ENCODE measurements at places on chromosomes 5 and 9.

DNA sequence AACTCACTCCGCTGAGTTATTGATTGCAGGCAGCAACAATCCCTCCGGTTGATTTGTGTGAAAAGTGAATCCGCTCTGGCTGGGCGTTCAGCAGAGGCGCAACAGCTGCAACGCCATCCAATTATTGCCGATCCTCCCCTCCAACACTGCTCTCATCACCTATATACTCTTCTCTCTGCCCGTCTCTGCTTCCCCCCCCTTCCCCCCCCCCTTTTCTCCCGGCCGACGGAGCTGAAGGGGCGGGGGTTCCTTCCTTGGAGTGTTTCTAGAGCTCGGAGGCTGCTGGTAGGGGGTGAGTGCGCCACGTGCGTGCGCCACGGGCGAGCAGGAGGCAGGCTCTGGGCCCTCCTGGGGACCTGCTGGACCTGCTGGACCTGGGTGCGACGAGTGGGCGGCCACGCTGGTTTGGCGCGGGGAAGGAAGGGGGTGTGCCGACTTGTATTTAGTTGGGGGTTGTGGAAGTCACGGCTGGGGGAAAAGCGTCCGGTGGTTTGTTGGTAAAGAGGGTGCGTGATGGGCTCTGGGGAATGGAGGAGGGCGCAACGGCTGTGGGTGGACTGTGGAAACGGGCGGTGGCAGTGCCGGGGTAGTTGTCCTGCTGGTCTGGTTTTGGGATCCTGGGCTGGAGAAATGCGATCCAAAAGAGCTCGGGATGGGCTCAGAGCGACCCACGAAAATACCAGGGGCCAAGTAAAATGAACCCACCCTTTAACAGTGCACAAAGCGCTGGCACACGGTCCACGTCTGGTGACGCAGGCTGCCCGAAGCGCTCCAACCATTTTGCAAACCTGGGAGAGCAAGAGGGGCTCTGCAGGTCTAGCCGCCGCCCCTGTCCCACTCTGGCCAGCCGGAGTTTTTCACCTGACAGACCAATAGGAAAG lies 6.4 kb upstream of the MEF2C start:
- DNase-seq: no peak

GRCh38 chr5:1386274-1386717 lies 41.4 kb upstream of the CLPTM1L start:
- peak; percentile 42 for DNase-seq

DNA sequence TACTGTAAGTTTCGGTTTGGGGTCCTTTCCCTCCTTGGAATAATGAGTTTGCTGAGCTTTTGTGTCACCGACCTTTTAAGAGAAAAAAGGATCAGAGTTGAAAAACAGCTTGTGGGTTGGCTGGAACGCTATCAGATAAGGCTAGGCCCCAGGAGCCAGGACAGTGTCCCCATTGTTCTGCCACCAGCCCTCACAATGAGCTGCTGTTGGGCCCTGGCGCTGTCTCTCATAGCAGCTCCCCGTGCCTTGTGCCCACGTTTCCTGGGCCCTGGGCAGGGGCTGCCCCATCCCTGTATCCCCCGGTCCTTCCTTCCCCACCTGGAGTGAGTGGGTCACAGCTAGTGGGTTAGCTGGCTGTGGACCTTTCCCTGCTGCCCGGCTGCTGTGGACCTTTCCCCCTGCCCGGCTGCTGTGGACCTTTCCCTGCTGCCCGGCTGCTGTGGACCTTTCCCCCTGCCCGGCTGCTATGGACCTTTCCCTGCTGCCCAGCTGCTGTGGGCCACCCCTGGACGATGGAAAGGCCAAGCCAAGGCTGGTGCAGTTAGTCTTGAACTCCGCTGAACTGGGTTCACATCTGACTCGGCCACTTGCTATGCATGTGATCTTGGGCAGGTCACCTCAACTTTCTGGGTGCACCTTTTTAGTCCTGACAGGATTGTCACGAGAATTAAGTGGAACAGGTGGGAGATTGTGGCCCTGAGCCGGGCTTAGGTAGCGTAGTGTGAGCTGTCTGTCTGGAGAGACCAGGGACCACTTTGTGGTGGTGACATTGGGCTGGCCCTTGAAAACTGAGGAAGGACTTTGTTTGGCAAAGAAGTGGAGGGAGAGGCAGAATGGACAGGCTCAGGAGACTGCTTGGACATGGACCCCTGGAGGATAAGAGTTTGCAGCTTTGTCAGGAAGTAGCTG lies 99.5 kb downstream of the DAB2IP start:
- no peak for DNase-seq

- no peak for DNase-seq
These were observed 2.5 kb downstream of the TRIO start for GRCh38 chr5:14145435-14146334.

GRCh38 chr9:98768344-98768743 lies 28.0 kb downstream of the ANKS6 start:
- DNase-seq: no peak

GRCh38 chr9:77945798-77946197 lies 85.8 kb downstream of the GNAQ start:
- DNase-seq: no peak

- DNase-seq: peak; percentile 66
These were observed 6.3 kb downstream of the PAX5 start for GRCh38 chr9:37027582-37028419.

DNA sequence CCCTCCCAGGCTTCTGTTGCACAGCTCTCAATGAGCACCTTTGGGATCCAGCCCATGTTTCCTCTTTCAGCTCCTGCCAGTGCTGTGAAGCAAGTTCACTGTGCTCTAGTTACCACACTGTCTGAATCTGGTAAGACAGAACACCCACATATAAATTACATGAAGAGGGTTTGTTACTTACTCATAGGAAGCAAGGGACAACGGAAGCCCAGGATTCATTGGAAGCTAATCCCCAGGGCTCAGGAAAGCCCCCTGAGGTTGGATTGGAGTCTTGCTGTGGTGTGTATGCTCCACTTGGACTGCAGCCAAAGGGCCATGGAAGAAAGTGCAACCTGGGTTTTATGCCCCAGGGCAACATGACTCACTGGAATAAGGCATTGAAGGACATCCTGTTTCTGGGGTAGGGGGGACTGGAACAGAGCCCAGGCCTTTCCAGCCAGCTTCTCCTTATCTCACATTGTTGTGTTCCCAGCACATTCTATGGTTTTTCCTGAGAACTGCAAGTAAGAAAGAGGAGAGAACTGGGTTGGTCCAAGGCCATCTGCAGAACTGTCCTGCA lies 15.6 kb upstream of the CLK4 start:
- DNase-seq: no peak

DNA sequence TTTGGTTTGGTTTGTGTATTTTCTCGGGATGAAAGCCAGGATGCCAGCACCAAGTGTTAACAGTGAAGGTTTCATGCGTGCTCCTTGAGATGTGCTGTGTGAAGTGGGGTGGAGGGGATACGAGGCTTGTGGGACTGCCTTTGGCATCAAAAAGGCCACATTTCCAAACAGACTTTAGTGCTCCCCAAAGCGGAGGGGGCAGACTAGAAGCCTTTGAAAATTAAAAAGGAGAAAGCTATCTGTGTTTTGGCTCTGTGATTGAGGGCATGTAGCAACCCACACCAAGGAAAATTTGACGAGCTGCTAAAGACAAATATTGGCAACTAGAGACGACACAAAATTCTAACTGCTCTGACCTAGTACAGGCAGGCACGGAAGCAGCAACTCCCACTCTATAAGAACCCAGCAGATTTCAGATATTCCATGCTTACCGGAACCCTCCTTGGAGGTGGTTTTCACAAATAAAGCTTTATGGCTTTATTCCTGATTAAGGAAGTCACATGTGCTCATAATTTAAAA lies 154.5 kb downstream of the ARSB start:
- no peak for DNase-seq

GRCh38 chr9:74281674-74282073 lies 215.5 kb upstream of the RORB start:
- DNase-seq: no peak

DNA sequence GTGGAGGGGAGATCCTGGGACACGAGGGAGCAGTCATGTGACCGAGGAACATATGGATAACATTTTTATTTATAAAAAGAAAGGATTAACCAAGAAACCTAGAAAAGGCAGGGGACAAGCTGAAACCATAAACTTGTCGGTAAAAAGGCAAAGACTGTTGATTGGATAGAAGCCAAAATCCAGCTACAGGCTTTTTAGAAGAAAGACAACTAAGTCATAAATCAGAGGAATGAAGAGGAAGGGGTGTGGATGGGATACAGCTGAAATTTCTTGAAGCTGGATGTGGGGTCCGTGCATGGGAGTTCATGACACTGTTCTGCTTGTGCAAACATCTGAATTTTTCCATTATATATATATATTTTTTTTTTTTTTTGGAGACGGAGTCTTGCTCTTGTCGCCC lies 110.7 kb upstream of the PHYKPL start:
- no peak for DNase-seq

GRCh38 chr5:168342151-168342825 lies 50.8 kb downstream of the WWC1 start:
- DNase-seq: no peak

GRCh38 chr5:81817980-81818379 lies 67.1 kb upstream of the SSBP2 start:
- DNase-seq: no peak

DNA sequence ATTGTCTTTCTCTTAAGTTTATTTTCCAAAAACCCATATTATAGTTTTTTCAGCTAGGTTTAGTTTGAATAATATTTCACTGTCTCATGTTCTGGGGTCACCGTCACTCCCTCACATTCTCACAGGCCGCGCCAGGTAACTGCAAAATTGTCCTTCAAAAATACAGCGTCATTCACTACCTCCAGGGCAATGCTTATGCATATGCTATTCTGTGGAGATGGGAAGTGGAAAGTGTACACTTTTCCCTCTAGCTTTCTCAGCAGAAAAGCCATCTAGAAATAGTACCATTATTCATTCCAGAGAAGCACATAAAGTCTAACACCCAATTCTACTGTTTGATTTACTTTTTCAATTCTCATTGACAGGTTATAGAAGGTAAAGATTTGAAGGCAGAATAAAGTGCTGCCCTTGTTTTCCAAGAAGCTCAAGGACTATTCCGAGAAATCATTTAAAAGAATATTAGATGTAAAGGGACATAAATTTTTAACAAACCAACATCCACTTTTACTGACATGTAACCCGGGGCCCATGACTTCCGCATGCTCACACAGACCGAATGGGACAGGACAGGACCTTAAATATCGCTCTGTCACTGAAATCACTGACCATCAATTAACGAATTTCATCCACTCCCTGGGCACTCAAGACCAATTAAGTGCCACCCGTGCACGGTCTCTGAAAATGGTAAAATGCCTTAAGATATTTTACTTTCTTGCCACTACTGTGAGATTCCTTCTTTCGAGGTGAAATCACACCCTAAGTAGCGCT lies 720 bp downstream of the NUDT12 start:
- no peak for DNase-seq

DNA sequence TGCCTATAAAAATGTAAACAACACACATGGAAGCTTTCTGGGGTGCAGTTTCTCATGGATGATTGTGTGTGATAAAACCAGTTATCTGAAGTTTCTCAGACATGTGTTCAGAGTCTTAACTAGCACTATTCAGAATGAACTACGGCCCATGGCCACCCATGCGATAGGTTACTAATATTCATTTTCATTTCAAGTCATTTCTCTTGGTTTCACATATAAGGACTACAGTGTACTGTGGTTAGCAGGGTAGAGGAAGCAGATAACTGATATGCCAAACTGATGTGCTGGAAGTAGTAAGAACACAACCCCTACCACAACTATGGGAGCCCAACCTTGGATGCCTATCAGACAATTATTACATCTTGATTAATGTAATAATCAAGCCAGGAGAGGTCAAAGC lies 372.1 kb downstream of the DTWD2 start:
- DNase-seq: no peak

- DNase-seq: no peak
These were observed at the start of gene CHSY3 for GRCh38 chr5:129904102-129904666. Gene CHSY3, plus strand, starts transcription at chr5:129904465.

- DNase-seq: no peak
These were observed 2.3 kb downstream of the ADRB2 start for GRCh38 chr5:148828511-148829247.

- DNase-seq: no peak
These were observed 23.1 kb downstream of the TRIM7 start for GRCh38 chr5:181181650-181182565.

DNA sequence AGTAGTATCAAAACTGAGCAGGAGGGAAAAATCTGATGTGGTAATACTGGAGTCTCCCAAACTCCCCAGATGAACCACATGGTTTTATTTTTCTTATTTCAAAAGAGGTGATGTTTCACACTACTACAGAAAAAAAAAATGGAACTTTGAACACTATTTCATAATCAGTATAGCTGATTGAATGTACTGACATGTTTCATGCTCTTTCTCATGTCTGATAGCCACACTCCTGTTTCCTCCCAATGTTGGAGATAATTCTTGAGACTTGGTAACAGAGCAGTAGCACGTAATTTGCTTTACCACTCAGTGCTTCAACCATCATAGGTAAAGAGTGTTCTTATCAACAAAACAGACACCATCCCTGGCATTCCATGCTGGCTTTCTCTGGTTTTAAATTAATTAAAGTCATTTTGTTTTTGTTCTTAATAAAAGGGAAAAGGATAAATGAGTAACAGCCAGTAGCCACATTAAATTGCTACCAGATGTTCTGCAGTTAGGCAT lies 85.2 kb downstream of the MUSK start:
- DNase-seq: no peak

DNA sequence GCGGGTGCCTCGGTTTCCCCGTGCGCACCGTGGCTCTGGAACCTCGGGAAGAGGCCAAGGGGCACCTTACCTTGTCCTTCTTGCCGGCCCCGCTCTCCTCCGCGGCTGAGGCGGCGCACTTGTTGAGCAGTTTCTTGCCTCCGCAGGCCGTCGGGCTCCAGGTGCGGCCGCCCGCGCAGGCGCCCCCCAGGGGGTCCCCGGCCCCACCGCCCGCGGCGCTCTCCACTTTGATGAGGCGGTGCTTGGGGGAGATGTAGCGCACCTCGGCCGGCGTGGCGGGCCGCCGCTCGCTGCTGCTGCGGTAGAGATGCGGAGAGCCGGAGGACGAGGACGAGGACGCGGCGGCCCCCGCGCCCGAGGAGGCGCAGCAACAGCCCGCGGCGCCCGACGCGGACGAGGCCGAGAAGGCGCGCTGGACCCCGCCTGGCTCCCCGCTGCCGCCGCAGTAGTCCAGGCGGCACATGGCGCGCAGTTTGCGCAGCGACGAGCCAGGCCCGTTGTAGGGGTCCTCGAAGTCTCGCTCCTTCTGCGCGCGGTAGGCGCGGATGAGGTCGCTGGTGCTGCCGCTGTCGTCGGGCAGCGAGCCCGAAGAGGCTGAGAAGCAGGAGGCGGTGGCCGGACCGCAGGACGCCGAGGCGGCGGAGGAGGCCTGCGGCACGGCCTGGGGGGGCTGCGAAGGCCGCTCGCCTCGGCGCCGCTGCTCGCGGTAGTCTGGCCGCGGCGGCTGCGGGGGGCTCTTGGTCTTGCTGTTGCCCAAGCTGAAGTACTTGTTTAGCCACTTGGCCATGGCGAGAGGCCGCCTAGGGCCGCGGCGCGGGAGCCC lies 957 bp downstream of the SHB start:
- no peak for DNase-seq

- DNase-seq: no peak
These were observed 14.0 kb downstream of the GRHPR start for GRCh38 chr9:37436540-37436939.

DNA sequence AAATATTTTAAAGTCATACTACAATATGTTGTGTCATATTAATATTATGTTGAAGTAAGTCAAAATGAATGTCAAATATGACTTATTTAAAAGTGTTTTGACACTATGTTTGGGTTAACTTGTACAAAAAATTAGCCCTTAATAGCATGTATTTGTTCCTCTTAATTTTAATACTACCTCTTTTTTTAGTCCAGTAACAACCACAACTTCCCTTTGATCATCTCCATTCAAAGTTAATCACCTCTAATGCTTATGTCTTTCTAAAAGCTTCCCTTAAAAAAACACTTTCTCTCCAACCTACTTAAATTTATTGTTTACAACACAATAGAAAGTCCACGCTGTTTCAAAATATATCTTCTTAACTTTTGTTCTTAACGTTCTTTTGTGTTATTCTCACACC lies 9.6 kb downstream of the SLCO4C1 start:
- no peak for DNase-seq
